ENCODE measurements at places on chromosomes 4 and X. TPM values are rescaled to one million over a fixed set of nuclear protein-coding genes. Genes with fewer than 3 reads are reported as not detected.

PCDH10 gene
- total RNA-seq, result not detected

AMER1 gene
- total RNA-seq, result 8.2 TPM

UGT2B15 gene
- 0.19 TPM for total RNA-seq

CENPVL1 gene
- total RNA-seq, result not detected

ZGRF1 gene
- total RNA-seq, result 2.9 TPM

PRDM8 gene
- total RNA-seq, result 2.7 TPM

SLC9B1 gene
- not detected for total RNA-seq

ZNF185 gene
- total RNA-seq, result 0.56 TPM

MAGEE2 gene
- total RNA-seq, result not detected

SSX2 gene
- total RNA-seq, result not detected

RWDD4 gene
- total RNA-seq, result 34.6 TPM

ZNF157 gene
- total RNA-seq, result 0.26 TPM

GYPE gene
- 0.25 TPM for total RNA-seq

ABRAXAS1 gene
- 7.9 TPM for total RNA-seq

TEC gene
- total RNA-seq, result 1.9 TPM

FHDC1 gene
- 0.41 TPM for total RNA-seq

CDX4 gene
- not detected for total RNA-seq

PNMA6A gene
- total RNA-seq, result not detected

DKK2 gene
- 1.2 TPM for total RNA-seq

SYTL4 gene
- 3.1 TPM for total RNA-seq

LANCL3 gene
- total RNA-seq, result 0.02 TPM

NXF2B gene
- total RNA-seq, result not detected

TKTL1 gene
- not detected for total RNA-seq

SMR3B gene
- not detected for total RNA-seq

SHROOM3 gene
- 1.3 TPM for total RNA-seq

RAB33A gene
- total RNA-seq, result not detected

SRPK3 gene
- total RNA-seq, result 32.0 TPM

TRIM75 gene
- not detected for total RNA-seq

LEF1 gene
- total RNA-seq, result not detected

MXRA5 gene
- 0.02 TPM for total RNA-seq

FGF13 gene
- 12.5 TPM for total RNA-seq

MID2 gene
- total RNA-seq, result 22.5 TPM
